A172 (cell line): ENCODE measurements at places on chromosomes 6 and 20. TPM values are rescaled to one million over a fixed set of nuclear protein-coding genes. Genes with fewer than 3 reads are reported as not detected.

HLA-G gene
- not detected in 2 replicates for total RNA-seq

CLVS2 gene
- not detected in 2 replicates for total RNA-seq

SYNE1 gene
- 21.1 and 43.9 TPM in 2 replicates for total RNA-seq

TOX2 gene
- 1.2 and 3.7 TPM in 2 replicates for total RNA-seq

MAP3K5 gene
- 0.91 and 2.0 TPM in 2 replicates for total RNA-seq

PACSIN1 gene
- 0.31 TPM in 1 of 2 replicates, not detected in the other for total RNA-seq

ADGRF5 gene
- total RNA-seq, result 0.19 TPM in 1 of 2 replicates, not detected in the other

TUBB2B gene
- 13.0 and 17.1 TPM in 2 replicates for total RNA-seq

PTCRA gene
- not detected in 2 replicates for total RNA-seq

DNA sequence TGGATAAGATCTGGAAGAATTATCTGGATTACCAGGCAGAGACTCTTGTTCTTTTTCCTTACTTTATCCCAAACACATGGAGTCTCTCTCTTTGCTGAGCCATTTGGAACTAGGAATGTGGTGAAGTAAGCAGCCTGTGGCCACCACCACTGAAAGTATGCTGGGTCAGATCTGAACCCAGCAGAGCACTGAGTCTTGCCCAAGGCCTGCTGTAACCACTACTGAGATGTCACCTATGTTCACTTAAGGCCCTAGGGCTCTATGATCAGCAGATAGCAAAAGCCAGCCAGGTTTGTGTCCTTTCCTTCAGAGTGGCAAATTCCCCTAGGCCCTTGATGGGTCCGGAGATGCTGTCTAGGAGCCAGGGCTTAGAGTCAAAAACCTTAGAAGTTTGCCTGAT, 103.3 kb upstream of the PLN start:
- DNase-seq, result no peak

DNA sequence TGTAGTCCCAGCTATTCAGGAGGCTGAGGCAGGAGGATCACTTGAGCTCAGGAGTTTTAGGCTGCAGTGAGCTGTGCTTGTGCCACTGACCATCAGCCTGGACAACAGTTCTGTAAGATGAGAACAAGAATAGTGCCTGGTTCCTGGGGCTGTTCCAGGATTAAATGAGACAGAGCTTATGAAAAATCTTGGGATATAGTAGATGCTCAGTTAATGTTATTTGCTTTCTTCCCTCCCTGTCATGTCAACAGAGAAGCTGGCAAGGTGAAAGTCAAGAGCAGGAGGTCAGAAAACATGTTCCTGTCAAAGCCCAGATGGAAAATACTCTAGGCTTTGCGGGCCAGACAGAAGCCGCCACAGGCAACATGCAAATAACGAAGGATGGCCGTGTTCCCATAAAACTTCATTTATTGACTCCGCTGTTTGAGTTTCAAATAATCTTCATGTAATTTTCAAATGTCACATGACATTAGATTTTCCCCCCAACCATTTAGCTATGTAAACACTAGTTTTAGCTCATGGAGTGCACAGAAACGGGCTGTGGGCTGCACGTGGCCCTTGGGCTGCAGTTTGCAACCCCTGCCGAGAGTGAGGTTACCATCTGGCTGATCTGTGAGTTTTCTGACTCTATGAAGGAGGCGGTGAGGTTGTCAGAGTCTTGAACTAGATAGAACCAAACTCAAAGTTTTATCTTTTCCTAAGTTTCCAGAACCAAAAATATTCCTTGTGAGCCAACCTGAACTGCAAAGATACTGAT, 63.4 kb upstream of the PMEPA1 start:
- no peak for DNase-seq

DNA sequence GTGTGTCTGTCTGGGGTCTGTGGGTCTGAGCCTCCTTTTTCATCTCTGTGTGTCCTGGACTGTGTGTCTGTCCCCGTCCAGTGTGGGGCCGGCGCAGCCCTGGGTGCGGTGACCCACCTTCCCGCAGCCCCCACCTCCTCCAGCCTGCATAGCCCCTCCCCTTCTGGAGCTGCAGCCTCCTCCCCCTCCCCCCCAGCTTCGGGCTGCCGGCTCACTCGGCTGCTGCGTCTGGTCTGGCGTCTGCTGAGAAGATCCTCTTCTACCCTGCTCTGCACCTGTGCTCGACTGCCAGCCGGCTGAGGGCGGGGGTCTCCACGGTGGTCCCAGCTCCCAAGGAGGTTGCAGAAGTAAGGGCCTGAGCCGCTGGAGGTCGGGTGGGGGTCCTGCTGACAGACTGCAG, 7.6 kb upstream of the LKAAEAR1 start:
- no peak for DNase-seq

DNA sequence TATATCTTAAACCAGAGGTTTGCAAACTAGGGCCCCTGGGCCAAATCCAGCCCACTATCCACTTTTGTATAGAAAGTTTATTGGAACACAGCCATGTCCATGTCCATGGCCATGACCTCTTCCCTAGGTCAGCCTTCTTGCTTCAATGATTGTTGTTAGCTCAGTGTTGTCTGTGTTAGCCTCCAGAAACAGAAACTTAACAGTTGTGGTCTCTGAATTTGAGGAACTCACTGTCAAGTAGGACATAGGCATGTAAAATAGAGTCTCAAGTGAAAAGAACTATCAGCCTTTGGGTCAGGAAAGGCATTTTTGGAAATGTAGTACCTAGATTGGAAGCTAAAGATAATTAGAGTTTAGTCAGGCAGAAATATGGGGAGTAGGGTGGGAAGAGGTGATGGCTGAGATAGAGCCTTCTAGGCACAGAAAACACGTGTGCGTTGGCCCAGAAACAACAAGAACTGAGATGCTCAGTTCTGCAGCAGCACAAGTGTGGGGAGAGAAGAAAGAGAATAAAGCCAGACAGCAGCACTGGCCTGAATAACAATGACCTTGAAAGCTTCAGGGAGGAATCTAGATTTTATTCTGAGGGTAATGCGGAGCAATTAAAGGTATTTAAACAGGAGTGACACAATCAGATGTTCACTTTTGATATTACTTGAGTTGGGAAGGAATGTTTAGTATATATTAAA, 87.0 kb upstream of the OLIG3 start:
- DNase-seq, result no peak

DNA sequence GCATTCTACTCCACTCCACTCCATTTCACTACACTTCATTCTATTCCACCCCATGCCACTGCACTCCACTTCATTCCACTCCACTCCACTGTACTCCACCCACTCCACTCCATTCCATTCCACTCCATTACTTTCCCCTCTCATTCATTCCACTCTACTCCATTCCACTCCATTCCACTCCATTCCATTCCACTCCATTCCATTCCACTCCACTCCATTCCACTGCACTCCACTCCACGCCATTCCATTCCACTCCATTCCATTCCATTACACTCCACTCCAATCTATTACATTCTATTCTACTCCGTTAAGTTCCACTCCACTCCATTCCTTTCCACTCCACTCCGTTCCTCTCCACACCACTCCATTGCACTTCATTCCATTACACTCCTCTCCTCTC, 25.0 kb upstream of the DEFB125 start:
- DNase-seq, result no peak

DNA sequence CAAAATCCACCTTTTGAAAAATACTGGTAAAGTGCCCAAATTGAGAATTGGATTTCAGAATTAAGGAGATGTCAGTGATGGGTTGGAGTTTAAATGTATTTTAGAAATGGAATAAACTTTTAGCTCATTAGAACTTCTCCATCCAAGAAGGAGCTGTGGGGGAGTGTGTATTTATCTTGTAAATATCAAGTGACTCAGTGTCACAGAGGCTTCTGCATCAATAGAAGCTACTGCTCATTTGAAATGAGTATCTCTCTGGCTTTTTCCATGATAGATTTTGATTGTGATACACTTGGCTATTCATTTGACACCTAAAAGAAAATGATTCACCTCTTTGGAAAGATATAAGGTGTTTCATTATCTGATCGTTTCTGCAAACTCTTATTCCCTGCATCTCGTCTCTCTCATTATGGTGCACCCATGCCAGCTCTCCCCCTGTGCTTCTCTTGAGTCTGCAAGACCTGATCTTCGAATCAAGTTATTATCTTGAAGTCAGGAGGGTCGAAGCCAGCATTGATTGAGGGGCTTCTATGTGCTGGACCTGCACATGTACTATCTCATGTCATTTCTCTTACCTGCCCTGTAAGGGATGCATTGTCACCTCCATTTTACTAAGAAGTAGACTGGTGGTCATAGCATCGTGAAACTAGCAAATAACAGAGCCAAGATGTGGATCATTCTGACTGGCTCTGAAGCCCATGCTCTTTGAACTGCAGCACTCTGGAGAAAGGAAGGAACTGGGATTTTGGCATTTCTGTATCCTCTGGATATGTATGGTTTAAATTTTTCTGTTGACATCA, 30.1 kb downstream of the VAPB start:
- DNase-seq, result no peak

GRCh38 chr20:23857962-23858595, 21.5 kb downstream of the CST5 start:
- no peak for DNase-seq

- DNase-seq, result no peak
These were observed 302.3 kb downstream of the TBC1D7 start for GRCh38 chr6:13025893-13026499.

DNA sequence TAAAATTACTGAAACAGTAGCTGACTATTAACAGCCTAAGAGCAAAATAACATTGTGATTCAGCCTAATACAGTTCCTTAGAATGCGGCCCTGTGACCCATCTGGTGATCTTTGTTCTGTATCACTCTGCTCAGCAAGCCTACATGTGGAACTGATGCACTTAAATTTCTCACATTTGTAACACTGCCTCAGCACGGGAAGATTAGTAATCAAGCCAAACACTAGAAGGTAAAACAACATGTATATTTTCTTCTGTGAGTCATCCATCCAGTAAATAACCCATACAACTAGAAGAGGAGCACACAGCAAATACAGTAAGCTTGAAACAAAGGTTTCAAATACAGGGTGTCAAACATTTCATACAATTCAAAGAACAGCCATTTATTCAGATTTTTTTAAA, 189.7 kb upstream of the NOX3 start:
- peak; percentile 40 for DNase-seq

GRCh38 chr20:62724692-62725595, 16.3 kb downstream of the NTSR1 start:
- DNase-seq, result peak; percentile 92

DNA sequence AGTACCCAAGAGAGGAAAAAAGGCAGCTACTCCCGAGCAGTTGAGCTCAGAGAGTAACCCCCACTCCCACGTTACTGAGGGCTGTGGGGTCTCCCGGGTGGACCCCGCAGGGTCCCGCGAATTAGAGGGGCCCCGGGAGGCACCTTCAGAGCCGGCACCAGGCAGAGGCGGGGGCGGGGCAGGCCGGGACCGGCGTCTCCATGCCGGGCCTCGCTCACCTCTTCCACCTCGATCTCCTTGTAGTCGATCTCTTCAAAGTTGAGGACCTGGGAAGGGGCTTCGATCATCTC, 381 bp downstream of the MAP3K7 start:
- no peak for DNase-seq

DNA sequence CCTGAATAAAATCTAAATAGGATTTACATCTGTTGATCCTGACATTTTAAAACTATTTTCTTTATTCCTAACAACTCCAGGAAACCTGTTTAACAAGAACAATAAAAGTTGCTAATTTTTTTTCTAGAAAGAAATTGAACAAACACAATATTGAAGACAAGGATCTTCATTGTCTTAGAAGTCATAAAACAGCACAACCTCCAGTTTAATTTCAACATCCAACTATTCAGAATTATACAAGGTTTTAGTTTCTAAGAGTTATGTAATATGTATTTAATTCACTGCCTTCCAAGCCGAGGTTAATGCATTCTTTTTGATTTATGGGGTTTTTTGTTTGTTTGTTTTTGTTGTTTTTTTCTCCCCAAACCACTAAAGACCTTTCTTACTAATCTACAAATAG, 7.2 kb downstream of the BMP5 start:
- DNase-seq, result no peak

DNA sequence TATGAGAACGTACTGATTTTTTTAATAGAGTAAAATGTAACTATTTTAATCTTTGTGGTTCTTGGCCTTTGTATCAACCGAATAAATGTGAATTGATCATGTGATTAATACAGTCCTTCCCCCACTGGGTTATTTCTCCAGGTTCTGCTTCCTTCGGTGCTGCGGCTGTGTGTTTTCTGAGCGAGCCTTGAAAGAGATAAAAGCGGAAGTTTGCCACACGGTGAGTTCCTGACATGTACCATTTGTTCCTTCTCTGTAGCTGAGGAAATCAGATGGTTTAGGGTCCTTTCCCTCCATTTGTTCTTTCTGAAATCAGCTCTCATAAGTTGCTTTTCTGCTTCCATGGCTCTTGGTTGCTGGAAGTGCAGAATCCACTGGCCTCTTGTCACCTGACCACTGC, 15.5 kb downstream of the RTF2 start:
- DNase-seq, result no peak

- peak; percentile 43 for DNase-seq
These were observed 8.8 kb downstream of the TENT5A start for GRCh38 chr6:81743649-81744048.

DNA sequence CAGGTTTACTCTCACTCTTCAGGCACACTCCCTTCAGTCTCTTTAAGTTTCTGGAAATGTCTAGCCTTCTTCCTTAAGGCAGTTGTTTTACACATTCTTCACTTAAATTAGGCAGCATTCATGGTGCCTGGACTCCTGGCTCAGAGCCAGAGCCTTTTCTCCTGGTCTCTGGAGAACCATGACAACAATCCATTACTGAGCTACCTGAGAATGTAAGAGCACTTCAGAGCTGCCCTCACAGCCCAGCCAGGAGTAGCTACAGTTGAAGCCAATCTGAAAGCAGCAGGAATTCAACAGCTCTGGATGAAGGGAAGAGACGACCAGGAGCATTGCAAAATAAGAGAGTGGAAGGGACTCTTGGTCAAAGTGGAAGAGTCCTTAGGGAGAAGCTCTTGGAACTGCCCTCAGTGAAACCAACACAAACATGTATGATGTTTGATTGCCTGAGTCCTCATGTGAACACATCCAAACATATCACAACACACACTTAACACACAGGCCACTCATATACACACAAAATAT, 416.8 kb upstream of the SPTLC3 start:
- no peak for DNase-seq
